Neural progenitor cell (in vitro differentiated cells): ENCODE measurements at places on chromosomes 5 and 9. TPM values are rescaled to one million over a fixed set of nuclear protein-coding genes. Genes with fewer than 3 reads are reported as not detected.

The SNX30 gene
- total RNA-seq: 18.7 and 19.9 TPM in 2 replicates

The TEX48 gene
- total RNA-seq: not detected in 2 replicates

The TAS2R1 gene
- total RNA-seq: not detected in 2 replicates

DNA sequence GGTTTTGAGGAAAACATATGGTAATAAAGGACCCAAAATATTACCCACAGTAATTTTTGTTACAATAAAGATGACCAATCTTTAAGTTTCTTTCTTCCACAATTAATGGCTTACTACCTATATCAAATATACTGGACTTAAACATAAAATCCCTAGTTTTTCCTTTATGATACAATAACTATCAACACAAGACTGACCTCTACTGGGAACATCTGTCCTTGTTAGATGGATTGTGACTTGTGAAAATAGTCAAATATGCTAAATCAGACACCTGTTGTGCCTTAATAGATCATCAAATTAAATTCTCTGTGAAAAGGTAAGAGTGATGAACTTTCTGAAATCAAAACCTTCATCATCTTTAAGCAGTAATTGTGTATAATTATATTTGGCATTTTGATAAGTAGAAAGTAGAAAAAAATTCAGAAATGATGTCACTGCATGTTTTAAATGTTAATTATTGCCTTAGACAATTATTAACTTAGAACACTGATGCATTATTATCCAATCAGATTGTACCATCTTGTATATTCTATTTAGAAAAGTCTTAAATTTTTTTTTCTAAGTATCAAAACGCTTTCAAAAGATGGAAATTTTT is 113.6 kb downstream of the DEPDC1B start:
- DNase-seq: peak; percentile 7

- DNase-seq: no peak
Measured at GRCh38 chr9:131675437-131676022, 64.3 kb downstream of the RAPGEF1 start.
